ENCODE measurements at places on chromosomes 4 and X. TPM values are rescaled to one million over a fixed set of nuclear protein-coding genes. Genes with fewer than 3 reads are reported as not detected.

SPOCK3 gene
- 12.1 TPM for total RNA-seq

ZMYM3 gene
- total RNA-seq, result 16.9 TPM

FAAH2 gene
- total RNA-seq, result 2.2 TPM

GASK1B gene
- total RNA-seq, result 155 TPM

MFAP3L gene
- 13.6 TPM for total RNA-seq

MTNR1A gene
- 1.9 TPM for total RNA-seq

XAGE1A gene
- not detected for total RNA-seq

KCND1 gene
- 2.4 TPM for total RNA-seq

CENPE gene
- 21.8 TPM for total RNA-seq

FRMD7 gene
- total RNA-seq, result 0.48 TPM

SSX1 gene
- not detected for total RNA-seq

DNA sequence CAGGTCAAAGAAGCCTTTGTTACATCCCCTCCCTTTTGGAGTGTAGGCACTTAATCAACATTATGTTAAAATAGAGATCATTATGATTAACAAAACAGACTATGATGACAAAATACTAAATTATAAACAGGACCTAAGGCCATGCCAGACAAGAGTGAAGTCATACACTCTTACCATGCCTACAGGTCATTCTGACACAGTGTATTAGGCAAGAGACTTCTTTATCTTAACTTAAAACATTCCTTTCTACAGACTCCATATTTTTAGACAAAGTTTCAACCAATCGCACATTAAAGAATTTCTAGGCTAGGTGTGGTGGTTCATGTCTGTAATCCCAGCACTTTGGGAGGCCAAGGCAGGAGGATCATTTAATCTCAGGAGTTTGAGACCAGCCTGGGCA lies 128.6 kb upstream of the SLC34A2 start:
- DNase-seq, result no peak

- DNase-seq, result no peak
These were observed 31.5 kb upstream of the GLRA3 start for GRCh38 chr4:174860588-174860987.

- DNase-seq, result no peak
These were observed 445.8 kb downstream of the ANKRD50 start for GRCh38 chr4:124266721-124267120.

GRCh38 chrX:153889123-153889522 lies 3.1 kb upstream of the L1CAM start:
- no peak for DNase-seq

GRCh38 chr4:82745173-82745842 lies 53.3 kb downstream of the SCD5 start:
- no peak for DNase-seq

GRCh38 chr4:11261066-11261850 lies 167.4 kb downstream of the HS3ST1 start:
- no peak for DNase-seq

GRCh38 chr4:52822972-52823701 lies 39.0 kb upstream of the RASL11B start:
- no peak for DNase-seq

DNA sequence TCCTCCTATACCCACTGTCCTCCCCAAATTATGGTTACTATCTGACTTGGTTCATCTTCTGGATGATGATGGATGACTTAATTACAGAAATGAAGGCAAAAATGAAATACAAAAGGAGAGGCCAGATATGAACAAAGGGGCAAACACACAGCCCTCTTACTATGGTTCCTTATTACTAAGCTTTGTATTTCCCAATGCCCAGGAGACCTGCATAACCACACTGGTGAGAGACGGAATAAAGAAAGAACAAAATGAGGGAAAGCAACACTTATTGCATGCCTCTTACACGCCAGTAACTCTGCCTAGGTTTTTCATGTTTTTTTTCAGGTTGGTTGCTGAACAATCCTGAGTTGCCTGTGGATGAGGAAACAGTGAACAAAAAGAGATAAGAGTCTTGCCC lies 120.5 kb downstream of the SLC10A7 start:
- DNase-seq, result no peak

DNA sequence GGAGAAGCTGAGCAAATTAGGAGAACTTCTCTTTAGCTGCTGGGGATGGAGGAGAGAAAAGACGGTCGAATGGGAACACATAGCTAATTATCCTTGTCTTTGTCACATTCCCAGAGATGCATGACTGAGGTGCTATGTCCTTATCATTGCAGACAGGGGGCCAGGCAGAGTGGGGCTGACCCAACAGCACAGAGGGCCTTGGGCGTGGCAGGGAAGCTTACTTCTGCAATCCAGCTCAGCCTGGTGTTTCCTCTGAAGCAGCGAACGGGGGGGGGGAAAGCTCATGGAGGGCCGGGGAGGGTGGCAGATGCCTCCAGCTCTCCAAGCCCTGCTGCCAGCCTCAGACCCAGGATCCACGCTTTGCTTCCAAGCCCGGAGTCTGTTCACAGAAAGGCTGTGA lies 50.8 kb upstream of the HOPX start:
- no peak for DNase-seq

- no peak for DNase-seq
These were observed 723.7 kb upstream of the MAGEB2 start for GRCh38 chrX:29491659-29492058.

GRCh38 chr4:138085736-138086305 lies 156.3 kb downstream of the SLC7A11 start:
- no peak for DNase-seq

DNA sequence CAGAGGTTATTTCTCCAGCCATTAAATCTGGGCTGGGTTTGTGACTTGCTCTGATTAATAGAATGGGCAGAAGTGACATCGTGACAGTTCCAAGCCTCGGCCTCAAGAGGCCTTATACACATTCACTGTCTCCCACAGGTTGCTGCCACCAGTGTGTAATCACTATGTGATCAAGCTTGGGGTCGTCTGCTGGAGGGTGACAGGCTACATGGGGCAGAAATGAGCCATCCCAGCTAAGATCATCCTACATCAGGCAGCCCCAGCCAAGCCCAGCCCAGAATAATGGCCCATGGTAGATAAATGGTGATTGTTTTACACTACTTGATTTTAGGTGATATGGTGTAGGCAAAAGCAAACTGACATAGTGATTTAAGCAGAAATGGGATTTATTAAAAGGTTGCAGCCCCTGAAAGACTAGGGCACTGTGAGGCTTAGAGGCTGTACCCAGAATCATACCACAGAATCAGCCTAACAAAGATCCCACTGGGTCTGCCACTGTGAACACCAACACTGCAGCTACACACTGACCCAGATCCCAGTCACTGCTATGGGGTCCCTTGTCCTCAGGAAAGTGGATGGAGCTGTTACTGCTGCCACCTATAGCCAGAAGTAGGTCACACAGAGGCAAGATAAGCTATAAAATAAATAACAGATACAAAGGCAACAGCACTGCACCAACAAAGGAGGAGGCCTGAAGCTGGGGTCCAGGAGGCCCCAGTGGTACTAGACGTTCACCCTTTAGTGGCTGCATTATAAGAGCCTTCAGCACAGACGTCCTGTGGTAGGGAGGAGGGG lies 159.6 kb upstream of the RBPJ start:
- no peak for DNase-seq

GRCh38 chr4:122379239-122379638 lies 428 bp downstream of the ADAD1 start:
- DNase-seq, result no peak

DNA sequence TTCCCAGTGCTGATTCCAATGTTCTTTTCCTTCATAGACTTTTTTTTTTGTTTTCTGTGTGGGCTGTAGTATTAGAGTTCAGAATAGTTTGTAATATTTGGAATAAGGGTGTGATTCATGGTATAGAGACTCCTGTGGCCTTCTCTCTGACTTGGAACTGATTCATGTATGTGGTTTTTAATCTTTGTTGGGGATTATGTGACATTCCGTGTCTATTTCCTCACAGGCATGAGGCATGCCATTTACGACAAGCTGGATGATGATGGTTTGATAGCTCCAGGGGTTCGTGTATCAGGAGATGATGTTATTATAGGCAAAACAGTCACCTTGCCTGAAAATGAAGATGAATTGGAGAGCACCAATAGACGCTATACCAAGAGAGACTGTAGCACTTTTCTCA lies 44.4 kb downstream of the POLR2B start:
- no peak for DNase-seq

DNA sequence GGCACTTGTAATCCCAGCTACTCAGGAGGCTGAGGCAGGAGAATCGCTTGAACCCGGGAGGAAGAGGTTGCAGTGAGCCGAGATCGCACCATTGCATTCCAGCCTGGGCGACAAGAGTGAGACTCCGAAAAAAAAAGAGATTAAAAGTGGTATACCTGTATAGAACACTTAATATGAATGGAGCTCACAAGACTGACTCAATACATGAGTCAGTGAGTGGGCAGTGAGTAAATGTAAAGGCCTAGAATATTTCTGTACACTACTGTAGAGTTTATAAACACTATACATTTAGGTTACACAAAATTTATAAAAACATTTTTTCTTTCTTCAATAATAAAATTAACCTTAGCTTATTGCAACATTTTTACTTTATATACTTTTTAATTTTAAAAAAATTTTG lies 93.8 kb downstream of the CENPC start:
- DNase-seq, result no peak

GRCh38 chrX:20394451-20394850 lies 127.7 kb upstream of the RPS6KA3 start:
- no peak for DNase-seq

- no peak for DNase-seq
These were observed 28.4 kb downstream of the BOD1L1 start for GRCh38 chr4:13599159-13599558.

DNA sequence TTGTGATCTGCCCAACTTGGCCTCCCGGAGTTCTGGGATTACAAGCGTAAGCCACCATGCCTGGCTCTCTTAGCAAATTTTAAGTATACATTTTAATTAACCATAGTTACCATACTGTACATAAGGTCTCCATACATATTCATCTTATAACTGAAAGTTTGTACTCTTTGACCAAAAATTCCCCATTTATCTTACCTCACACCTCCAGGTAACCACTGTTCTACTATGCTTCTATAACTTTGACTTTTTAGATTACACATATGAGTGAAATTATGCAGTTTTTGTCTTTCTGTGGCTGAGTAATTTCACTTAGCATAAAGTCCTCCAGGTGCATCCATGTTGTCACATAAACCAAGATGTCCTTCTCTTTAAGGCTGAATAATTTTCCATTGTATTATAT lies 17.4 kb downstream of the C4orf51 start:
- no peak for DNase-seq

DNA sequence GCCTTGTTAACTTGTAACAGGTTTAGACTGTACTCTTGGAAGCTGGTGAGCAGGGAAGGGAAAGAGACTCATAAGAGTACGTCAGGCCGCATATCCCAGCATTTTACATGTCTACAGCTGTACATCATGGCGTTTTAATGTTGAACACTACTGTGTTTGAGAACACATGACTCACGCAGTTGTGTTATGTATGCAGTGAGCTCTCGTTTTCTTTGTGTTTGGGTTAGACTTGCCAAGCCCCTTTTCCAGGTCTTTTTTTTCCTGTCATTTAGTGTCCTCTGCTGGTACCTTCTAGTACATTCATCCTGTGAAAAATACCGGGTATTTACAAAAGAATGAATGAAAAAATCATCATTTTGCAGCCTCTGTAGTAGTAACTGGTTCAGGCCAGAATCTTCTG lies 35.3 kb downstream of the SMS start:
- no peak for DNase-seq

- DNase-seq, result no peak
These were observed 161.1 kb downstream of the VEGFC start for GRCh38 chr4:176631611-176632010.

DNA sequence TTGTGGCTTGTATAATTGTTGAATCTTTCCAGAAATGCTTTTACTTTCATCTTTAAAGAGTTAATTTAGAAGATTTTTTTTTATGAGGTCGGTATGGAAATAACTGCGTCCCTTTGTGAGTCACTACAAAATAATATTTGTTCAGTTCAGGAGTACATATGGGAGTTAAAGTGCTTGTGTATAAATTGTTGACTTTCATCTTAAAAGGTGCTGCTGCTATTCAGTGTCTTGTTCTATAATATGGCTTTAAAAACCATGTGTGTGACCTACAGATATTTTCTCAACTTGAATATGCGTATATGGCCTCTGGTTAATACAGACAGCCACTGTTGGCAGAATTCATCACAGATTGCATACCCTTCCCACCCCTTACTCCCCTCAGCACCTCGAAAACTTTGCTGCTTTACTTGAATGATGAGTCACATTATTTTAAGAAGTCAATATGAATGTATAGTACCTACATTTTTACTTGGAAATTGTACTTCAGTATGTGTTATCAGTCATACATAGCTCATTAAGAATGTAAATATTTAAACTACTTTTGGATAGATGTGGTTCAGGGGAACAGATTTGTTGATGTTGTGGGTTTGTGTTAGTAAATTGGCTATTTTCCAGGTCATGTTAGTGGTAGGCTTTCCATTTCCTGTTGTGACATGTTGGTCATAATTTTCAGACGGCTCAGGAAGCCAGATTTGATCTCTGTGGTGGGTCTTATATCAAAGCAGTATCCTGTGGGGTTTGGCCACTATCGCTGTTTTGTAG lies 1.5 kb downstream of the CLCN3 start:
- DNase-seq, result no peak

DNA sequence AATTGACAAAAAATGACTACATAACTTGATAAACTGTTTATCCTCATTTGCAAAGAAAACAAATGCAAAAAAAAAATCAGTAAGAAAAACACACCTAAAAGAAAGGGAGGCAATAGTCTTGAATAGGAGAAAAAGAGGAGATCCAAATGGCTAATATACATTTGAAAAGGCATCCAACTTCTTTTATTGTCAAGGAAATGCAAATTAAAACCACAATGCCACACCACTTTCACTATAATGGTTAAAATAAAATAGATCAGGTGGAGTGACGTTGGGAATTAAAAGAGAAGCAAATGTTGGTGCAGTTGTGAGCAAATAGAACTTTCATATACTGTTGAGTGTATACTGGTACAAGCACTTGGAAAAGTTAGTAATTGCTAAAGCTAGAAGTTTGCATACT lies 3.6 kb downstream of the DCAF4L1 start:
- no peak for DNase-seq

GRCh38 chrX:110432906-110433215 lies 74.2 kb downstream of the RTL9 start:
- no peak for DNase-seq

- no peak for DNase-seq
These were observed 3.0 kb downstream of the PDLIM3 start for GRCh38 chr4:185532293-185532692.

- no peak for DNase-seq
These were observed 286.4 kb downstream of the USP46 start for GRCh38 chr4:52372747-52373146.

DNA sequence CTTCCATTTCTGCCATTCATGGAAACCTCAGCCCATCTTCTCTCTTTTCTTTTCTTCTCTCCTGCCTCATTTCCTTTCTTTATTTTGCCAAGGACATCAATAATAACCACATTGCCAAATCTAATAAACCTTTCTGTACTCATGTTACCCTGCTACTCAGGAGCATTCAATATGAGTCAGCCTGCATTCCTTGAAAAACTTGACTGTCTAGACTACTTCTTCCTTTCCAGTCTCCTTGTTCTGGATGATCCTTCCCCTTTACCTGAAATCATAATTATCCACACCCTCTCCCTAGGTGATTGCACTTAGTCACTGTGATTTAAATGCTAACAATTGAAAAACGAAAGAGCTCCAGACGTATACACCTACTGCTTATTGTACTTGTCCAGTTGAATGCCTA lies 253.2 kb upstream of the CENPE start:
- DNase-seq, result no peak
